Activated CD8-positive, alpha-beta memory T cell treated with anti-CD3 and anti-CD28 coated beads for 24 hours (primary cell): ENCODE measurements at places on chromosomes 11 and 22.
A peak's percentile ranks its signal among the peaks of the same experiment; 100 is the strongest.

DNA sequence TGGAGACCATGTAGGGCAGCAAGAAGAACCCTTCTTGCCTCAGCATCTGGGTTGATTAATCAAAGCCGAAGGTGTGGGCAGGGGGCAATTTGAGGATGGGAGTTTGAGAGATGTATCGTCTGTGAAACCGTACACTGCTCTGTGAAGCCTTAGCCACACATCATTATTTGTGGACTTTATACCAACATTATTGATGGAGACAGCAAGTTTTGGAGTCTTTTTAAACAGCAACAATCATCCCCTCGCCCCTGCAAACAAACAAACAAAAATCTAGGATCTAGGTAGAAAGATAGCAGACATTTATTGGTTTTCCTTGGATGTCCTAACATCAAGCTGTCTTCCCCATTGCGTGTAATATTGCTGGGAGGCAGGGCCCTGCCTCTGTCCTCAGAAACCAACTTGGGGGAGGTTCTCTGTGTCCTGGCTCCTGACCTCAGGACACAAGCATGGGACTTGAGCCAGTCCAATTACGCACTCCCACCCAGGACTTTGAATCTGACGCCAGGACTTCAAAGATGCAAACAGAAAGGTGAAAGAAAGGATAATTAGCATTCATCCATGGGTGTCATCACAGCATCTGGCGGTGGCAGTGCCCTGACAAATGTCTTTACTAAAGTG is 61.6 kb upstream of the PLET1 start:
- no peak for DNase-seq

DNA sequence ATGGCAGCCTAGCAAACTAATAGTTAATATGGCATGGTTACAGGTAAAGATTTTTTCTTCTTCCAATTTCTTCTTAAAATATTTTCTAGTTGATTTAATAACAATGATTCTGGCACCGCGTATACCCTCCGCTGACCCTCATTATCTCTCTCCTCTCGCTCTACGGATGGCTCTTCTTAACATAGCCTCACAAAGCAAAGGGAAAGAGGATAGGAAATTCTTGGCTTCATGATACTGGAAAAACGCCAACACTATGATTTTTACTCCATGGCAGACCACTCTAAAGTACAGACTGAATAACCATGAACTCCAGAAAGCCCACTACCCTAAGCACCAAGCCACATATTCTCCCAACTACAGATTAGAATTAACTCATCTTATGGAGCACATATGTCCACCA is 6.1 kb downstream of the PI4KA start:
- DNase-seq = no peak

DNA sequence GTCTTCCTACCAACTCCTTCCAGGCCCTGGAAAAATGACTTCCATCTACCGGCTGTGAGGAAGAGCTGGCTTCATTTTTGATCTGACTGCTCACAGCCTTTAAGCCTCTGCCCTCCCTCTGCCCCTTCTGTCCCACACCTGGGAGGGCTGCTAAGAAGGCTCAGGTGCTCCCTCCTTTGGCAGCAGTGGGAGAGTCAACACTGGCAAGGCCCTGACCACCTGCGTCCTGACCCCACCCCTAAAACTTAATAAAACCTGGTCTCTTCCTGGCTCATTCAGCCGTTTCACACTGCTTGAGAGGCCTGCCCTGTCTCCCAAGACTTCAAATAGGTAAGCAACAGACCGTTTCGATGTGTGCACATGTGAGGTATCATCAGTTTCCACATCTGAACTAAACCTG is 52.1 kb upstream of the NFRKB start:
- no peak for DNase-seq

- no peak for DNase-seq
Measured at GRCh38 chr11:119974051-119974450, 163.9 kb downstream of the TRIM29 start.

GRCh38 chr11:30568931-30569330 is 17.2 kb downstream of the MPPED2 start:
- no peak for DNase-seq

DNA sequence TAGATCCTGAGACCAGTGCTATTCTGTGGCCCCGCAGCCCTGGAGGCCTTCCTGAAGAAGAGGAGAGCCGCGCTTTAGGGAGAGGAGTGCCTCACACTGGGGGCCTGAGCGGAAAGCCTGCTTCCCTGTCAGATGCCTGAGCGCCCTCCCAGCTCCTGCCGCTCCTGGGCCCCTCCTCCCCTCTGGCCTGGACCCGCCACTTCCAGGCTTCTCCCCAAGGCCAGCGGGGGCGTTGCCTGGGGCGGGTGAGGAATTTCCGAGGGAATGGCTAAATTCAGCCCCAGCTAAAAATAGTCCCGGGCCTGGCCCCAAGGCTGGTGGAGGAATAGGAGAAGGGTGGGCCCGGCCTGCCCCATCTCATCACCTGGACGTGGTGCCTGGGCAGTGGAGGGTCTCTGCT is 15.4 kb downstream of the ARHGEF17 start:
- no peak for DNase-seq

GRCh38 chr22:49300241-49300640 is 527.4 kb downstream of the BRD1 start:
- peak; percentile 40 for DNase-seq

DNA sequence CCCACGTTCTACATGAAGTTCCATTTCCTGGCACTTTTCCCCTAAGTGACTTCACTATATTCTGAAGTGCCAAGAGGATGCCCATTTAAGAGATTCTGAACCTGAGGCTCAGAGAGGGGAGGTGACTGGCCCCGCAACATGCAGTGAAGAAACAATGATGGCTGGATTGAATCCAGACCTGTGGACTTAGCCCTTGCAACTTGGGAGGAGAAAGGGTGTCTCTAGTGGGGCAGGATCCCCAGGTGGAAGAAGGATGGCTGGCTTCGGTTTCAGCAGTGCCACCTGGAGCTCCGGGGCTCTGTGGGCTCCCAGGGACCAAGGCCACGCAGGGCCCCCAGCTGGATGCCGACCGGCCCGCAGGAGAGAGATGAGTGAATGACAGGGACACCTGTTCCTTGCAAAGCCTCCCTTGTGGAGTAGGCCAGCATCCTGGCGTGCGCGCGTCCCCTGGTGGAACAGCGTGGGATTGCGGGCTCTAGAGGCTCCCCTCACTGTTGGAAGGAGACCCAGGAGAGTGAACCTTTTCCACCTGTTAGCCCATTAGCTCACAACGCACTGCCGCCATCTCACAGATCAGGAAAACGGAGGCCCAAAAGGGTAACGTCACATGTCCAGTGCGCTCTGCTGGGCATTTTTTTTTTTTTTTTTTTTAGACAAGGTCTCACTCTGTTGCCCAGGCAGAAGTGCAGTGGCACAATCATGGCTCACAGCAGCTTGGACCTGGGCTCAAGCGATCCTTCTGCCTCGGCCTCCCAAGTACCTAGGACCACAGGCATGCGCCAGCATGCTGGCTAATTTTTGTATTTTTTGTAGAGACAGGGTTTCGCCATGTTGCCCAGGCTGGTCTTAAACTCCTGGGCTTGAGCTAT is 104.7 kb downstream of the KIAA1671 start:
- peak; percentile 95 for DNase-seq

GRCh38 chr11:46369458-46370152 is 11.9 kb upstream of the MDK start:
- DNase-seq = peak; percentile 83
